ENCODE measurements at places on chromosomes 7 and 10.
A peak's percentile ranks its signal among the peaks of the same experiment; 100 is the strongest.

GRCh38 chr10:75456122-75456521 is 24.7 kb downstream of the LRMDA start:
- H3K27me3 ChIP-seq, result no peaks in the 10 kb centered on the region
- no peaks in the 10 kb centered on the region for H3K36me3 ChIP-seq

GRCh38 chr10:12703813-12704212 is 297.7 kb downstream of the CCDC3 start:
- H3K27me3 ChIP-seq, result no peaks in the 10 kb centered on the region
- no peak overlapping the region for H3K27ac ChIP-seq
- no peak overlapping the region for H3K4me3 ChIP-seq
- no peaks in the 10 kb centered on the region for H3K4me1 ChIP-seq
- no peaks in the 10 kb centered on the region for H3K36me3 ChIP-seq

- H3K27ac ChIP-seq, result no peak overlapping the region
- no peaks in the 10 kb centered on the region for H3K4me1 ChIP-seq
- H3K27me3 ChIP-seq, result no peaks in the 10 kb centered on the region
These were observed 53.1 kb downstream of the CH25H start for GRCh38 chr10:89153971-89154370.

- H3K4me3 ChIP-seq, result no peak overlapping the region
- DNase-seq, result no peak
- no peak overlapping the region for H3K27ac ChIP-seq
- no peaks in the 10 kb centered on the region for H3K27me3 ChIP-seq
- H3K4me1 ChIP-seq, result peaks cover 21% of the 10 kb centered on the region
These were observed 164.6 kb upstream of the SH2B2 start for GRCh38 chr7:102122026-102122425.

GRCh38 chr10:124648738-124649137 is 95.4 kb downstream of the FAM53B start:
- H3K36me3 ChIP-seq, result no peaks in the 10 kb centered on the region
- DNase-seq, result peak; percentile 90
- H3K27ac ChIP-seq, result peak overlapping the region; percentile 86
- H3K4me1 ChIP-seq, result peaks cover 93% of the 10 kb centered on the region
- no peak overlapping the region for H3K4me3 ChIP-seq

GRCh38 chr7:2093215-2093842 is 139.4 kb downstream of the MAD1L1 start:
- H3K4me3 ChIP-seq, result no peak overlapping the region
- H3K4me1 ChIP-seq, result no peaks in the 10 kb centered on the region
- no peaks in the 10 kb centered on the region for H3K36me3 ChIP-seq
- no peaks in the 10 kb centered on the region for H3K27me3 ChIP-seq
- H3K27ac ChIP-seq, result no peak overlapping the region

GRCh38 chr10:88964869-88965415 is 12.4 kb upstream of the ACTA2 start:
- peaks cover 25% of the 10 kb centered on the region for H3K4me1 ChIP-seq
- H3K27me3 ChIP-seq, result no peaks in the 10 kb centered on the region
- DNase-seq, result no peak
- no peak overlapping the region for H3K4me3 ChIP-seq
- no peak overlapping the region for H3K27ac ChIP-seq

DNA sequence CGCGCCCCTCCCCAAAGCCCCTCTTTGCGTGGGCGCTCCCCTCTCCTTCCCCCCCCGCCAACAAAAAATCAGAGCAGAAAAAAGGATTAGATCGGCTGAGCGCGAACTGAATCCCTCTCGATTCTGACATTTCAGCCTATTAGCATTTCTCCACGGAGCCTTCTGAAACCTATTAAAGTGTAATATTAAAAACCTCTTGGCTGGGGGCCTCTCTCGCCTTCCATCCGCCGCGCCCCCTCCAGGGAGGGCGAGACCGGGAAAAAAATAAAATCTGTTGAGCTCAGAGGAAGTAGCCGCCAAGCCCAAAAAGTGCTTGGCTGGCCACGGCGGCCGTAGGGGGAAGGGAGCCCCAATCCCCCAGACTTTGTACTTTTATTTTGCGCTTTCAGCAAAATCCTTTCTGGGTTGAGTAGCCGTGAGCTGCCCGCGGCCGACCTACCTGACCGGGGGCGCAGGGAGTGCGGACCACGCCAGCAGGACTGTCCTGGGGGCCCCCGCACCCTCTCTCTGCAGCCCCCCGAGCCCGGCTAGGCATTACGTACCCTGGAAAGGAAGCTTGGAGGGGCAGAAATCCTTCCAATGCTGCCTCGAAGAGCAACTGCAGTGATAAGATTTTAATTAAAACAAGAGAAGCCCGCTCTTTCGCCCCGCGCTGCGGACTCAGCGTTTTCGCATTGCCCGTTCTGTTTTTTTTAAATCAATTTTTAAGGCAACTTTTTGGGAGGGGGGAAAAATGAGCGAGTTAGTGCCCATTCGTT is 1.3 kb upstream of the TNRC18 start:
- no peaks in the 10 kb centered on the region for H3K36me3 ChIP-seq
- peak overlapping the region; percentile 100 for H3K27ac ChIP-seq
- peak overlapping the region; percentile 99 for H3K4me3 ChIP-seq
- peaks cover 26% of the 10 kb centered on the region for H3K4me1 ChIP-seq
- DNase-seq, result peak; percentile 78
- no peaks in the 10 kb centered on the region for H3K27me3 ChIP-seq

All from heart left ventricle (tissue), 16 donors.